ENCODE measurements at places on chromosomes 6 and 20.
A peak's percentile ranks its signal among the peaks of the same experiment; 100 is the strongest.

DNA sequence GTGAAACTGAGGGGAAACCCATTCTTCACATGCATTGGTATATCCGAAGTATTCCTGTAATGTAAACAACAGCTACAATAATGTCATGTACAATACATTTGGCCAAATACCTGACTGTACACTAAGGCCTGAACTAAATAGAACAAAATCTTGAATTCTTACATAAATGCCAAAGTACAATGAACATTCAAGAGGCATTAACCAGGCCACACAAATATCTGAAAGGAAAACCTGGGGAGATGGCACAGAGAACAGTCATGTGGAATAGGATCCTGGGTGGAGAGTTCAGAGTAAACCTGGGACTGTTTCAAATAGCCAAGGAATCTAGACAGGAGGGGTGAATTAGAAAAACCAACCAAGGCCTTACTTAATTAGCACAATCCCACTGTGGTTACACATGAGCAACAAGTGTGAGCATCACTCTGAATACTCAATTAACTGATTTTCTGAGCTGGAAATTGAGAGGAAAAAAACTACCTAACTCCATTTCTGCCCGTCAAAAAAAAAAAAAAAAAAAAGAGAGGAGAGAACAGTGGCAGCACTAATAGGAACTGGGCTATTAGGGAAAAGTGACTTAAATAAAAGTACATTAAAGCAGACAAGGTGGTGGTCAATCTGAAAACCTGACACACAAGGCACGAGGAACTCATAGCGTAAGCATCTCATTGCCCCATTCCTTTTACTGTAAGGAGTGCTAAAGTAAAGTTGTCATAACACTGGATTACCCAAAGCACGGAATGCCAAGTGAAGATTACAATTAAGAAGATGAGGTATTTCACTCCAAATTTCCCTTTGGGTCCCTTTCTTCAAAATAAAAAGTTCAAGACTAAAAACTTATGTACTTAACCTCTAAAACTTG, 10.9 kb downstream of the SNX5 start:
- no peak for DNase-seq

DNA sequence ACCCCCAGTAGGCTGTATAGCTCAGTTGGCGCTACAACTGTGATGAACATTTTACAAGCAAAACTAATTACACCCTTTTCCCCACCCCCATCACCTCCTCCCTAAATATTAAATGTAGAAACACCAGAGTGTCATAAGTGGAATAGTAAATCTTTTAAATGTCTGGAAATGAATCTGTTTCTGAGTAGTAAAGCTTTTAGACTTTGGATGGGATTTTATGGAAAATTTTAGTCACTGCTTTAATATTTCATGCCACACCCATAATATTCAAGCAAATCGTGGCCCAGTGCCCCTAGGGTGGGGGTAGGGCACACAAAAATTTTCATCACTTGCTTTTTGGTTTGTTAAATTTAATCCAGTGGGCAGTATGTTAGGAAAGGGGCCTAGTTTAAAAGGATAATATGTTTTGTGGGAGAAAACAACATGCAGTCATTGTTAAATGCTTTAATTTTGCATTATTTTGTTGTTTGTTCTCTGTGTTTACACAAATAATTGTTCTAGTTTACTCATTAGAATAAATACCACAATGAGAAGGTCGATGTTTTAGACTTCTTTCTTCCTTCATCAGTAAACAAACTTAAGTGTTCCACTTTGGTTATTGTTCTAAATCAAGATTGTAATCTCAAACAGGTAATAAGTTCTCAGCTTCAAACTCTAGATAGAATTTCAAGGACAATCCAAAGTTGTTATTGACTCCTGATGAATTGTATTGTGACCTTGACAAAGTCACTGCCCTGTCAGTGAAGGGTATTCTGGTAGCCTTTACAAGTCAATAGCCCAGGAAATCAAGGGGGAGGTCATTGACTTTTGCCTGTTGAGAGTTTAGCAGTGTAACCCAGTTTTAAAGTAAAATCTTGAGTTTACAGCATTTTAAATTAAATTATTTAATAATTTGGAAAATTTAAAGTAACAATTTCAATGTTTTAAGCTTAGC, 79.2 kb downstream of the CBFA2T2 start:
- peak; percentile 15 for DNase-seq

DNA sequence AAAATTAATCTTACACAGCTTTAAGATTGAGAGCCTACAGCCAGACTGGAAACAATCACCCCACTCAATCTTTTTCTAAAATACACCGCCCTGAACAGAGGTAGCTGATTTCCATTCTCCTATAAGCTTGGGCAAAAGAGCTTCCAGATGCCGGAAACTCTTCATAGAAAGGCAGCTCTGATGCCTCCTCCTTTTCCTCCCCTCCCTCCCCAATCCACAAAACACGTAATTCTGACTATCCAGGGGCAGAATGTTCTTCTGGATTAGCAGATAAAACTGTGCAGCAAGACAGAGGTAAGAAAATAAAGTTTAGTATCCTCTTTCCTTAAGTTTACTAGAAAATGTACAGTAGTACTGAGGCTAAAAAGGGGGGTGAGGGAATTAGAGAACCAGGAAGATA, 15.8 kb downstream of the ADNP start:
- no peak for DNase-seq

DNA sequence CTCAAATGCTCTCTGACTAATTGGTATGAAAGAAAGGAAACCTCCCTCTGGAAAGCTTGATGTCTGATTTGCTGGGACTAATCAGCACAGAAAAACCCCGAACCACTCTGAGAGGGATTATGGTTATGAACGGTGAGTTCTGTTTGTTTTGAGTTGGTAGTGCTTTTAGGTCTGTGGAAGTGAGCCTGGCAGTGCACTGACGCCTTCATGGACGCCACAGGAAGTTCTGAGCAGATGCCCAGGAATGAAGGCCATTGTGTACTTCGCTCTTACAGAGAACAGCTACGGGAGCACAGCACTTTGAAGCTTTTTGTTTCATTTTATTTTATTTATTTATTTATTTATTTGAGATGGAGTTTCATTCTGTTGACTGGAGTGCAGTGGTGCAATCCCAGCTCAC, 754.1 kb downstream of the QKI start:
- no peak for DNase-seq

DNA sequence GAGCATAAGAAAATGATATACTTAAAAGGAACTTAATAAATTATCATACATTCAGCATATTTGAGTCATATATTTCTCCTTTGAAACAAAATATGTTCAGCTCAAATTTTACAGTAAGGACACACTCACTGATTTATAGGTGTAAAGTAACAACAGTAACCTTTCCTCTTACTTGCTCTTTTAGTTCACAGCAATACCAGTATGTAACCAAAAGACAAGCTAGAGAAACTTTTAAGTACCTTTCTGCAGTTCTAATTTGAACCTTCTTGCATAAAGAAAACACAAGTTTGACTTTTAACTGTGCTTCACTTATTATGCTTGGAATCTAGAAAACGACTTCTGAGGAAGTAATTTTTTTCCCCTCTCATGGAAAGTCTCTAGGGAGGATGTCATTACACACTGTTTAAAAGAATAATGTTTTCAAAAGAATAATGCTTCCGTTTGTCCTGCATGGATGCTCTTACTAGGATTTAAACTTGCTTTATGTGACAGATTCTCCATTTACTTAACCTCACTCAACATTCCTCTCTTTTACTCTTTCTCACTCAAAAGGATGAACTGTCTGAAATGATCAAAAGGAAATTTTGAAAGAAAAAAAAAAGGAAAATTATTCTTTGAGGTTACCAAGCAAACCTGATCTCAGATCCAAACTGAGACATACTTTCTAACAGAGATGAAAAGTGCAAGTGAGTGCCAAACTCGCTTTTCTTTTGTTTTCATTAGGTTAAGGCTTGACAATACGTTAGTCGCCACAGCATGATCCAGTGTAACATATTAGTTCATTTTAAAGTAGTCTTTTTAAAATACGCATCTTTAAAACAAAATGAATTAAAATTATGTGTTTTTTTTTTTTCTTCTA, 22.4 kb upstream of the CALHM6 start:
- no peak for DNase-seq

DNA sequence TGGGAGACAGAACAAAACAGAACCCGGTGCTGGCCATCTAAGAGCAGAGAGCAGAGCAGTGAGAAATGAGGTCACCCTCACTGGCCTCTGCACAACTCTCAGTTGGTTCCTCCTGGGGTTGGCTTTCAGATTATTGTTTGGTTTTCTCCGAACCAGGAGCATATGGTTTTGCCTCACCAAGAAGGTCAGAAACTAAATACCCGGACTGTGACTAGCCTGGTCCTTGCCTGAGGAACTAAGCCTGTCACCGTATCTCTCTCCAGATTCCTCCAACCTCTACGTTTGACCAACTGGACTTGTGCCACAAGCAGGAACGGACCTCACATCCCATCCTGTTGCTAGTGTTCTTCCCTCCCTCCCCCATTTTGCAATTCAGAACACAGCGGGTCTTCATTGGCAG, 450.4 kb upstream of the JARID2 start:
- no peak for DNase-seq

DNA sequence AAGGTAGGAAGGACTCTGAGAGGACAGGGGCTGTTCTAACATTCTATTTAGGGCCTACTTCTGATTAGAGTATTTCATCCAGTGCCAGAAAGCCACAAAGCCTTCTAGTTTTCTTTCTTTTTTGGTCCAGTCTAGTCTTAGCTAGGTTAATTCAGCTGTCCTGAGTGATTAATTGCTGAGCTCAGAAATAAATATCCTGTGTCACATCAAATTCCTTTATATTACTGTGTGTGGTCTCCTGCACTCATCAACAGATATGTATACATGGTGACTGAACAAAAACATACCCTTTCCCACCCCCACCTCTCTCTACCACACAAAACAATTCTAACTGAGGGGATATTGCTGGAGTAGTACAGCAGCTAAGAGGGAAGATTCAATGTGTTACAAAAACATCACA, 601.5 kb upstream of the NRSN1 start:
- no peak for DNase-seq

GRCh38 chr20:47720636-47721427, 64.4 kb downstream of the SULF2 start:
- no peak for DNase-seq

DNA sequence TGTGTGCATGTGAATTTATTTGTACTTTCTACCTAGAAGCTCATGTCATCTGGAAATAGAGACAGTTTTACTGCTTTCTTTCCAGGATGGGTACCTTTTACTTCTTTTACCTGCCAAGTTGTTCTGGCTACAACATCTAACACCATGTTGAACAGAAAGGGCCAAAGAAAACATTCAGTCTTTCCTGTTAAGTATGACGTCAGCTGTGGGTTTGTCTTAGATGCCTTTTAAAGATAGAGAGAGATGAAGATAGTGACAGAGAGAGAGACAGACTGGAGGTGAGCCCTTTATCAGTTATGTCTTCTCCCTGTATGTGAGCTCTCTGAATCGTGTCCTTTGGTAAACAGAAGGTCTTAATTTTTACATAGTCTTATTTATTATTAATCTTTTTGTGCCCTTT, 3.4 kb upstream of the DACT2 start:
- no peak for DNase-seq

- no peak for DNase-seq
Measured at GRCh38 chr6:150600301-150601017, 774 bp downstream of the PLEKHG1 start.

- no peak for DNase-seq
Measured at GRCh38 chr20:48532028-48532427, 295.8 kb downstream of the PREX1 start.

- DNase-seq = no peak
Measured at GRCh38 chr20:16236589-16237241, 336.5 kb downstream of the KIF16B start.

DNA sequence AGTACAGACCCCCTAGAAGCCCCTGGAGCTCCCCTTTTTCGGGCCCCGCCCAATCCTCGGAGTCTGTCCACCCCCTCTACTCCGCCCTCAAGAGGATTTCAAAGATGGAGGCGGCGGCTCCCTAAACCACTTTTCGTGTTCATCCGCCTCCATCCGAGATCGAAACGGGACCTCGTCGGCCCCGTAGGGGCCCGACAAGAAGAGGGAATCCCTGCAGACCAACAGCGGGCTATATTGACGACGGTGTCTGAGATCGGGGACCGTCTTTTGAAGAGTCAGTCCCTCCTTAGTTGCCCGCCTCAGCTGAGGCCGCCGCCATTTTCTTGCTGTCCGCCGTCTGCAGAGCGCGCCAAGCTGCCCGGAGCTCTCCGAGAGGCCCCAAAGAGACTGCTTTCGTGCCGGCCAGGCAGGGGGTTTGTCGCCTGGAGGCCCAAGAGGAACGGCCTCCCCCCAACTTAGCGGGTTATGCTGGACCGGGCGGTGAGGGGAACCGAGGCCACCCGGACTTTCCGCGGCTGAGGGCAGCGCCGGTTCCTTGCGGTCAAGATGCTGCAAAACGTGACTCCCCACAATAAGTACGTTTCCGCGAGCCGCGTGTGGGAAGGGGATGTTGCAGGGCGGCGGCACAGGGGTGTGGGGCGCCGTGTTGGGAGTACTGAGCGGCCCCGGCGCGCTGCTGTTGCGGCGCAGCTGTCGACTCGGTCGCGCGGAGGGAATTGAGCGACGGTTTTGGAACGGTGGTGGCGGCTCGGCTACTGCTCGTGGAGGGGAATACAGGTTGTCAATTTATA, 4.2 kb downstream of the BRD2 start:
- DNase-seq = no peak

- DNase-seq = no peak
Measured at GRCh38 chr6:112470376-112470775, 123.2 kb downstream of the RFPL4B start.

All from SHP77 (cell line).